ENCODE measurements at places on chromosomes 3 and 15.

DNA sequence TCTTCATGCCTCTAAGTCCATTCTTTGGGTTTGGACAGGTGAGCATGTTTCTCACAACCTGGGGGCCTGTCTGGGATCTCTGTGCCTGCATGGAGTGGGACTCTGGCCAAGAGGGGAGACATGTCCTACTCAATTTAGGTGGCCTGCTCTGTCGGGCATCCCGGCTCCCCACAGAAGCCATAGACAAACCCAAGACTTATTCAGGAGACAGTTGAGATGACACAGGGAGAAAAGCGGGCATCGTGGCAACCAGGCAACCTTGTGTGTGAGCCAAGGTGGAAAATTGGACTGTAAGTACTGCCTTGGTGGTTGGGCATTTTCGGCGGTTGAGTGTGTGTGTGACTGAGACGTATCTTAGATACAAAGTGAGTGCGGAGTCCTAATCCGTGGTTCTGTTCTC lies 40.5 kb downstream of the PPCDC start:
- no peak for DNase-seq
- H3K27me3 ChIP-seq = no peaks in the 10 kb centered on the region
- no peaks in the 10 kb centered on the region for H3K36me3 ChIP-seq
- H3K27ac ChIP-seq = no peak overlapping the region
- no peak overlapping the region for H3K4me3 ChIP-seq
- peaks cover 4% of the 10 kb centered on the region for H3K4me1 ChIP-seq

DNA sequence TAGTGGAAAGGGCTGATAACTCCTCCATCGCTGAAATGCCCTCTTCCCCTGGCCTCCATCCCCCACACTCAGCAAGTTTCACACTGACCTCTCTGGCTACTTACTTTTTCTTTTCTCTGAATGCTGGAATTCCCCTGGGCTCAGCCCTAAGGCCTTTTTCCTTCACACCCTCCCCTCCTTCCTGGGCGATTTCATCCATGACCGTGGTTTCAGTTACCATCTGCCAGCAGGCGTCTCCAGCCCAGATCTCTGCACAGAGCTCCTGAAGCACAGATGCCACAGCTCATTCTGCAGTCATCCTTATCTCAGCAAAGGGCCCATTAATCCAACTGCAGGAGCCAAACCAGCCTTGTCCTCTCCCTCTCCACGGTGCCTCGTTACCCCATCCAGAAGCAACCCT lies 114.0 kb downstream of the RFTN1 start:
- no peaks in the 10 kb centered on the region for H3K4me1 ChIP-seq
- no peak overlapping the region for H3K4me3 ChIP-seq
- peak; percentile 77 for DNase-seq
- no peaks in the 10 kb centered on the region for H3K27me3 ChIP-seq
- no peaks in the 10 kb centered on the region for H3K36me3 ChIP-seq
- no peak overlapping the region for H3K27ac ChIP-seq

DNA sequence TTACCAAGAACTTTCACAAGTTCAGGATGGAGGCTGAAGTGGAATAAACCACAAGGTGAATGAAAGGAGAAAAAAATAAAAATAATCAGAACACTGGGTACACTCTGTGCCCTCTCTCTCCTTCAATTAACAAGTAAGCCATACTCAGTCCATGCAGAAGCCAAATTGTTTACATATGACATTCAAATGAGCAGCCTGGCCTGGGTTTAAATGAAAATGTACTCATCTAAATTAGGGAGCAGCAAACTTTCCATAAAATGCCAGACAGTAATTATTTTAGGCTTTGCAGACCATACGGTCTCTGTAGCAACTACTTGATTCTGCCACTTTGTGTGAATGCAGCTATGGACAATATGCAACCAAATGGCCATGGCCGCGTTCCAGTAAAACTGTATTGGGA lies 376.6 kb downstream of the MAGI1 start:
- H3K4me3 ChIP-seq = no peak overlapping the region
- H3K27me3 ChIP-seq = no peaks in the 10 kb centered on the region
- no peaks in the 10 kb centered on the region for H3K36me3 ChIP-seq
- H3K4me1 ChIP-seq = no peaks in the 10 kb centered on the region
- no peak overlapping the region for H3K27ac ChIP-seq
- DNase-seq = no peak

- no peak overlapping the region for H3K4me3 ChIP-seq
- no peaks in the 10 kb centered on the region for H3K4me1 ChIP-seq
- H3K27me3 ChIP-seq = no peaks in the 10 kb centered on the region
- H3K27ac ChIP-seq = no peak overlapping the region
- DNase-seq = no peak
- H3K36me3 ChIP-seq = no peaks in the 10 kb centered on the region
These were observed 25.0 kb downstream of the NECTIN3 start for GRCh38 chr3:111096487-111097209.

- no peak overlapping the region for H3K4me3 ChIP-seq
- H3K27me3 ChIP-seq = peaks cover 5% of the 10 kb centered on the region
- H3K4me1 ChIP-seq = no peaks in the 10 kb centered on the region
- no peaks in the 10 kb centered on the region for H3K36me3 ChIP-seq
These were observed 19.6 kb downstream of the STAC start for GRCh38 chr3:36399933-36400332.

GRCh38 chr3:127698691-127699415 lies 26.1 kb downstream of the ABTB1 start:
- no peaks in the 10 kb centered on the region for H3K27me3 ChIP-seq
- no peak for DNase-seq
- H3K27ac ChIP-seq = no peak overlapping the region
- no peaks in the 10 kb centered on the region for H3K36me3 ChIP-seq
- H3K4me3 ChIP-seq = no peak overlapping the region

DNA sequence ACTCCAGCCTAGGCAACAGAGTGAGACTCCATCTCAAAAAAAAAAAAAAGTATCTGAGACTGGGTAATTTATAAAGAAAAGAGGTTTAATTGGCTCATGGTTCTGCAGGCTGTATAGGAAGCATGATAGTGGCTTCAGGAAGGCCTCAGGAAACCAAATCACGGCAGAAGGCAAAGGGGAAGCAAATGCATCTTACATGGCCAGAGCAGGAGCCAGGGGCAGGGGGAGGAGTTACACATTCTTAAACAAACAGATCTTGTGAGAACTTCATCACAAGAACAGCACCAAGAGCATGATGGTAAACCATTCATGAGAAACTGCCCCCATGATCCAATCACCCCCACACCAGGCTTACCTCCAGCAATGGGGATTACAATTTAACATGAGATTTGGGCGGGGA lies 37.2 kb downstream of the ACAP2 start:
- no peak for DNase-seq
- no peak overlapping the region for H3K4me3 ChIP-seq
- H3K36me3 ChIP-seq = peaks cover 10% of the 10 kb centered on the region
- H3K27ac ChIP-seq = no peak overlapping the region
- H3K4me1 ChIP-seq = peaks cover 3% of the 10 kb centered on the region

DNA sequence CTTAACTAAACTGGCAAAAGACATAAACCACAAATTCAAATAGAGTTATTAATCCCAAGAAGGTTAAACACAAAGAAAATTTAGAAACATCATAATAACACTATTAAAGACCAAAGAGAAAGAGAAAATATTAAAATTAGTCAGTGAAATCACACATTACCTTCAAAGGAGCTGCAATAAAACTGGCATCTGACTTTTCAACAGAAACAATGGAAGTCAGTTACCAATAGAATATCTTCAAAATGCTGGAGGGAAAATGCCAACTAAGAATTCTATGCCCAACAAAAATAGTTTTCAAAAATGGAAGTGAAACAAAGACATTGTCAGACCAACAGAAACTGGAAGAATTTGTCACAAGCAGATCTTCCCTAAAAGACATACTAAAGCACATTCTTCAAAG lies 68.7 kb upstream of the RNF7 start:
- DNase-seq = no peak
- H3K4me1 ChIP-seq = no peaks in the 10 kb centered on the region
- no peak overlapping the region for H3K27ac ChIP-seq

DNA sequence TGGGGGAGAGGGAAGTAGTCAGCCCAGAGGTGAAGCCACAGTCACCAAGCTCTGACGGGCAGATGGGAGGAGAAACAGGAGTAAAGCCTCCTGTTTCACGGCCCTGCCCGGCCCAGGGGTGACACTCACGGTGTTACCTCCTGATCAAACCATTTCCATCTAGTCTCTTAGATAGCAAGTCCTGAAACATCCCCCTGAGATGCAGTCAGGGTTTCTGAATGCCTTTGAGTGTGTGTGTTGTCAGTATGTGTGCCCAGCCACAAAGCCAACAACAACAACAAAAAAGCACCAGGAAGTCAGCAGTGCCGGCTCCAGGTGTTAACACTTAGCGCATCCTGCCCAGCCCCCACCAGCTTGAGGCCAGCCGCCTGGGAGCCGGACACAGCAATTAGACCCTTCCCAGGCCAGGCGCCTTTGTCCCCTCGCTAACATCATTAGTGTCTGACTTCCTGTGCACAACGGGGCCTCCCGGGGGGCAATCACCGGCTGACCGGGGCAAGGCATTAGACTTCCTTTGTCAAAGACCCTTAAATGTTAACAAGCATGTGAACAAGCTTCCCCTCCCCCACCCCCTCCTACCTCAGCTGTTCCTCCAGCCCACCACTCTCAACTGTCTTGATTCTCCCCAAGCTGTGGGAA lies 34.5 kb downstream of the IL17RD start:
- H3K36me3 ChIP-seq = peaks cover 16% of the 10 kb centered on the region
- H3K4me1 ChIP-seq = peaks cover 37% of the 10 kb centered on the region
- peak overlapping the region; percentile 52 for H3K4me3 ChIP-seq
- no peaks in the 10 kb centered on the region for H3K27me3 ChIP-seq

DNA sequence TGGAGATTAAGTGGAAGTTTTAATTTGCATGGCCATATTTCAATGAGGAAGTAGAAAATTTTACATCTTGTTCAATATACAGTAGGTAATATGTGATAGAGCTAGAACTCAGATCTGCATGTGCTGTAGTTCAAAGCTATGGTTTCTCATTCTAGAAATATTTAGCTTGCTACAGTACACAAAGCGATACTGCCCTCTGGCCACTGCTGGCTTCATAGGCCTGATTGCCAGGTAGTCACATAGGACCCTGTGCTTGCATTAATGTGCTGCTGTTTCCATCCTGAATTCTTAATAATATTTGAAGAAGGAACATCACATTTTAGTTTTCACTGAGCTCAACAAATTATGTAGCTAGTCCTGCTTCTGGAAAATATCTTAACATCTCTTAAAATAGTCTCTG lies 87.0 kb downstream of the PLSCR2 start:
- no peaks in the 10 kb centered on the region for H3K27me3 ChIP-seq
- no peak overlapping the region for H3K4me3 ChIP-seq
- no peaks in the 10 kb centered on the region for H3K36me3 ChIP-seq
- peaks cover 5% of the 10 kb centered on the region for H3K4me1 ChIP-seq
- peak; percentile 66 for DNase-seq

GRCh38 chr15:83305704-83306291 lies 21.3 kb upstream of the BNC1 start:
- no peak overlapping the region for H3K4me3 ChIP-seq
- no peaks in the 10 kb centered on the region for H3K4me1 ChIP-seq
- H3K27me3 ChIP-seq = no peaks in the 10 kb centered on the region
- no peaks in the 10 kb centered on the region for H3K36me3 ChIP-seq

DNA sequence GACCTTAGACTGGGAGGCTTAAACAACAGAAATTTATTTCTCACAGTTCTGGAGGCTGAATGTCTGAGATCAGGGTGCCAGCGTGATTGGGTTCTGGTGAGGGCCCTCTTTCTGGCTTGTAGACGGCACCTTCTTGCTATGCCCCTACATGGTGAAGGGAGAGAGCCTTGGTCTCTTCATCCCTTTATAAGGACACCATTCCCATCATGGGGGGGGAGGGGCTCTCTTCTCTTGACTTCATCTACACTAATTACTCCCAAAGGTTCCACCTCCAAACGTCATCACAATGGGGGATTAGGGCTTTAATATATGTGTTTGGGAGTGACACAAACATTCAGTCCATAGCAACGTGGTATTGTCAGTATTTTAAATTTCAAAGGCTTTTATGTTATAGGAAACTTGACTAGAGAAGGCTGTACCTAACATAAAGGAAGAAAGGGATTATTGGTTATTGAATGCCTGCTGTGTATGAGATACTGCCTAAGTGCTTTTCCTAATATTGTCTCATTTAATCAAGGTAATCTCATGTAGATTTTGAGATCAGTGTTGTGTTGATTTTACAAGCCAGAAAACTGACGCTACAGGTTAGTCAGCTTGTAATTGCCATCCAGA lies 20.9 kb downstream of the SYN2 start:
- H3K4me1 ChIP-seq = no peaks in the 10 kb centered on the region
- DNase-seq = no peak
- no peak overlapping the region for H3K4me3 ChIP-seq
- H3K27me3 ChIP-seq = no peaks in the 10 kb centered on the region
- H3K27ac ChIP-seq = no peak overlapping the region
- no peaks in the 10 kb centered on the region for H3K36me3 ChIP-seq
